ENCODE measurements at places on chromosomes 2 and 18.

DNA sequence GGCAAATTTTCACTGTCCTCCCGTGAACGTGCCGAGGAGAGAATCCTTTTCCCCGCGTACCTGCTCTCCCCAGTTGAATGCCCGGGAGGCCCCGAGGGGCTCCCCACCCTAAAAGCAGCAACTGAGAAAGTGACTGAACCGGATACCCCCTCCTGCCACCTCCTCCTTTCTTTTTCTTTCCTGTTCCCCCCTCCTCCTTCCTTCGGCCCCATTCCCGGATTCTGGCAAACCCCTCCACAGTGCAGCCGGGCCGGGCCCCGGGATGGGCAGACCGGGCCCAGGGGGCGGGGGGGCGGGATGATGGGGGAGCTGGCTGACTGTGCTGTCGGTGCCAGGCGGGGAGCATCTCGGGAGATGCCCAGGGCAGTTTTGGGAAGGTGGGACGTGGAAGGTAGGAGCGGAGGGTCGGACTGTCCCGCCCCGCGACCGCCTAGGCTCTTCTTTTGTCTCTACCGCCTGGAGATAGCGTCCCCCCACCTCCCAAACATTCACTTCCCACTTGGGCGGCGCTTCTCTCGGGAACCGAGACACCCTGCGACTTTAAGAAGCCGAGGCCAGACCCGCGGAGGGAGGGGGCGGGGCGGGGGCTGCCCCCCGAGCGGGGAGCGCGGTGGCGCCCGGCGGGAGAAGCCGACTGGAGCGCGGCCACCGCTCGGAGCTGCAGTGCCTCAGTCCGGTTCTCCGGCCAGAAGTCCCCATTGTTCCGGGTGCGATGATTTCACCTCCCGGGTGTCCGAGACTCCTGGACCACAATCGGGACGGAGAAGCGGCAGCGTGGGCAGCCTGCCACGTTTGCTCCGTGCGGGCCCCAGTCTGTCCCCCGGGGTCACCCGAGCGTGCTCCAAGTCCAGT is 8.2 kb downstream of the DLX2 start:
- DNase-seq = no peak

GRCh38 chr18:22816266-22817176 is 116.6 kb upstream of the RBBP8 start:
- DNase-seq = no peak

DNA sequence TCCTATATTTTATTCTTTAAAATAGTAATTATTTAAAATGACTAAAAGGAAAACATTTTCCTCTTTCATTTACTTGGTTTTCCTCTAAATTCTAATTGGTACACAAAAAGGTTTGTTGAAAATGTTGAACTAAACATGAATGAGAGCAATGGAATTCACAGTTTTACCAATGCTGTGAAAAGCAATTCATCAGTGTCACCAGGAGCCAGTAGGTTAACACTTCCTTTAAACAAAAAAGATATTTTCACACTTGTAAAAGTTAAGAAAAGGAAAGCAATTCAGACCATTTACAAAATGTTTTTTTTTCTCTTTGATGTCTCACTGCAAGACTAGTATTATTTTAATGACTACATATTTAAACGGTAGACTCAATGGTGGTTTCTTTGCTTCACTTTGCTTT is 341.6 kb downstream of the RIT2 start:
- DNase-seq = no peak

- DNase-seq = no peak
Observed at GRCh38 chr2:228675091-228675490, 493.6 kb upstream of the SPHKAP start.

DNA sequence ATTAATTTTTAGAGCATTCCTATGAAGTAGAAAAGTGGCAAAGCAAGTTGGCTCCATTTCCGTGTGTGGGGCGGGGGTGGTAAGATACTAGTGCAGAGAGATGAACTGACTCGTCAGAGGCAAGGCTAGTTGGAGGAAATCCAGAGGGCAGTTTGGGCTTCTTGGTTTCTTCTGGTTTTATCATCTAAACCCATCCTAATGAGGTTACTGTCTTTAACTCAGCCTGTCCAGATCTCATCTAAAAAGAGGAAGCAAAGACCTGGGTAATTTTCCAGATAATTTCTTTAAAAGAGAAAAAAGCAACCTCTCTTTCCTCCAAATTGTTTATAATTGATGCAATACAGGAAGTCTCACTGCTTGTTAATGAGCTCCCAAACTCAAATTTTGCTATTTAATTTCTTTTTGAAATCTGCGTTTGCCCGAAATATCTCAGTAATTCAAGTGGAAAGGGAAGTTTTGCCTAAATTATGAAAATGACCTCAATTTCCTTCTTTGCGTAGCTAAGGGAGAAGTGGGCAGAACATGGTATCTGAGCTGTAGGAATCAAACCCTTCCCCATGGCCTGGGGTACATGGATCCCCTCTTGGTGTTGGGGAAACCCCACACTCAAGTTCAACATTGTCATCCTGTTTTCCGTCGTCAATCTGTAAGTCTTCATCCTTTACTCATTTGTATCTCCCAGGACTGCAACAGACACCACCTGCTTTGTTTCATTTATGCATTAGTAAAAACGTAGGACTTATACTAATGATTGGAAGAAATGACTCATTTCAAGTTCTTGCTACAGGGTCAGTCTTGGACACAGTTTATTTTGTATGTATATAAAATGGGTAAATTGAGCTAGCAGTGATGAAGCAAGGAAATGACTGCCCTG is 89.1 kb upstream of the KLF7 start:
- no peak for DNase-seq

GRCh38 chr18:42137693-42138375 is 182.8 kb downstream of the PIK3C3 start:
- no peak for DNase-seq

DNA sequence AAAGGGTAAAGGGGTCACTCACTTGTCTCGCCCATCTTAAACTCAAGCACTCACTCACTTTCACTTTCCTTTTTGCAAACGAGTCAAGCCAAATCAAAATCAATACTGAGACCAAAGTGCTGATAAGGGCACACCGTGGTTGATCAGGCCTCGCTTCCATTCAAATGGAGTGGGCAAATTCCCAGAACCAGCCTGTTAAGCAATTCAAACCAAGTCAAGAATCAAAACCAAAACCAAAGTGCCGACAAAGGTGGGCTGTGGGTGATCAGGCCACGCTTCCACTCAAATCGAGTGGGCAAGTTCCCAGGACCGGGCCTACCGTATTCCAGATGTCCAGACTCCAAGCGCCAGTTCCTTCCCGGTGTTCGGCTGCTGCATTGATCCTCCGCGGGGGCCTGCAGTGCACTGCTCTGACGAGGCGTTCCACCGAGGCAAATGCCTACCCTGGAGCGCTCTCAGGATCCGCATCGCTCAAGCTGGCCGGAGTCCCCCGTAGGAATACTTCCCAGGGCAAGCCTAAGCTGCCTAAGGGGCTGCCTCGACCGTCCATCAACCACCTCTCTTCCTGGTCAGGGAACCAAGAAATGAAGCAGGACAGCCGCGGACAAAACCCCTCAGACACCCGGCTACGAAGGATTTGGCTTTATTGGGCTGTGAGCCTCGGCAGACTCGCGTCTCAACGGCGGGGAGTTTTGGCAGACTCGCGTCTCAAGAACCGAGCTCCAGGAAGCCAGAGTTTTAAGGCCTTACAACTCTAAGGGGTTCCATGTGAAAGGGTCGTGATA is 89.9 kb upstream of the SLC1A4 start:
- no peak for DNase-seq

DNA sequence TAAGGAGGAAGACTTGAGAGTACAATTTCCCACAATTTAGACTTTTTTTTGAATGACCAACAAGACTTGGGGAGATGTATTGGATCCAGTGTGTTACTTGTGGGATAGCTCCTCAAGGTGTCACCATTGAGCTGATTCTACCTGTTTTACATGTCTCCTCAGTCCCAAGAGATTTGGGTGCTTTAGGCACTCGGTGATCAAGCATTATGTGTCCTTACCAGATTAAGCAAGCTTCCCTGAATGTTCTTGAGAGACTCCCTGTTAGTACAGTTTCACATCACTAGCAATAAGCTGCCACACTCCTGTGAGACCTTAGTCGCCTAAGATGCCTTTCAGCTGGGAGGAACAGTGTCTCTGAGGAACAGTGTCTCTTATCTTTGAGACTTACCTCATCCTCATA is 384.3 kb upstream of the SYT4 start:
- DNase-seq = no peak

DNA sequence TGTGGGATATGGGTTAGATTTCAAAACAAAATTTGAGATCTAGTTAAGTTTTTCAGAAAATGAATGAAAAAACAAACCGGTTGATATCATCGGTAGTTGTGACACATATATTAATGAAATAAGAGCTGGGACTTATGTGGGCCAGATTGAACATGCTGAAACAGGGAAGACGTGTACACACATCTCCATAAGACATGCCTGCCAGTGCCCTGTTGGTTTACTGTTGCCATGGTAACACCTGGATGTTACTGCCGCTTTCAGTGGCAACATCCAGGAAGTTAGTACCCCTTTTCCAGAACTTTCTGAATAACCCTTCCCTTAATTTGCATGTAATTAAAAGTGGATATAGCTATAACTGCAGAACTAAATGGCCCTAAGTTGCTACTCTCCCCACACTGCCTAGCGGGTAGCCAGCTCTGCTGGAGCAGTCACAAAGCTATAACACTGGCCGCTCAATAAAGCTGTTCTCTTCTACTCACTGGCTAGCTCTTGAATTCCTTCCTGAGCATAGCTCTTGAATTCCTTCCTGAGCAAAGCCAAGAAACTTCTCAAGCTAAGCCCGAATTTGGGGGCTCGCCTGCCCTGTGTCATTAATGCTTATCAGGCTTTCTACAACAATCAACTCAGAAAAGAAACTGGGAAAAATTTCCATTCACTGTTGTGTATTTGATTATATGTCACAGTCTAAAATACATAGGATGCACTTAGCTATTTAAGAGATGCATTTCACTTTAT is 776.3 kb upstream of the CDH7 start:
- no peak for DNase-seq

GRCh38 chr18:4851301-4851976 is 345.6 kb downstream of the AKAIN1 start:
- no peak for DNase-seq

- no peak for DNase-seq
Observed at GRCh38 chr2:235439959-235440662, 53.7 kb upstream of the AGAP1 start.

DNA sequence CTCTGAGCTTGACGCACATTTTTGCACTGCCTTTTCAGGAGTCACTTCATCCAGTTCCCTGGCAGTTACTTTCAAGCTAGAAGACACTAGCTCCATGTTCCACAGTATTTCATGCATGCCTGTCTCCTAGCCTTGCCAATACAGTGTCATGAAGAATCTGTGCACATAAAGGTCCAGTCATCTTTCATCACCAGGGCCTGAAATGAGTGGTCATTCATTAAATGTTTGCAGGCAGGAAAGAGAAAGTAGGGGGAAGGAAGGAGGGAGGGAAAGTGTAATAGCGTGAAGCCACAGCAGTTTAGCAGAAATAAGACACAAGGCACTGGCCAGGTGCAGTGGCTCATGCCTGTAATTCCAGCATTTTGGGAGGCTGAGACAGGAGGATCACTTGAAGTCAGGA is 92.4 kb upstream of the COPS8 start:
- no peak for DNase-seq

DNA sequence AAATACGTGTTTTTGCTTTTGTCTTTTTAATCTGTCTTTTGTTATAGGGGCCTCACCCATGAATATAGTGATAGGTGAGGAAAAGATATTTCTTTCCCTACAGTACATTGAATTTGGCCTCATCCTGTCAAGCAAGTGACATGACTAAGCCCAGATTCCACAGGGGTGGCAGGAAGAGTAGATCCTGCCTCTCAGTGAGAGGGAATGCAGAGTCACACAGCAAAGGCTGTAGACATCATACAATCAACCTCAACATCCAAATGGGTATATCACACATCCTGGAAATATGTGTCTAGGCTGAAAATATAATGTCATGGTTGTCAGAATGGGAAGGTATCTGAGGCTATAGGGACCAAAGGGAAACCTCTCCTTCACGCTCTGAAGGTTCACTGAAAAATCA is 269.6 kb downstream of the CDH20 start:
- DNase-seq = no peak

DNA sequence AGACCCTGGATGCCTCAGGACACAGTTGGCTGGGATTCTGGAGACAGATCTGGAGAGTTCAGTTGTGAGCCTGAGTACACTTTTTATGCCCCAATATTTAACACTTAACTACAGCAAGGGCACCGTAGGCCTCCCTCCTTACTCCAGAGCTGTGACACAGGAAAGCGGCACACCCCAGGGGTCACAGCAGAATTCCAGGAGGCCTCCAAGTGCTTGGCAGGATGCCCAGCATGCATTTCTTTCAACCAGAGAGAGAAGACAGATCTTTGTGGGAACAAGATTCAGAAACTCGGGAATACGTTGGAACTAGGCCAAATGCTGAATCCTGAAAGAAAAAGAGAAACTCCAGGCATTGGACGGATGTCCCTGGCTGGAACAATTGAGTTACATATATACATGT is 199.2 kb upstream of the NT5C1B start:
- no peak for DNase-seq

DNA sequence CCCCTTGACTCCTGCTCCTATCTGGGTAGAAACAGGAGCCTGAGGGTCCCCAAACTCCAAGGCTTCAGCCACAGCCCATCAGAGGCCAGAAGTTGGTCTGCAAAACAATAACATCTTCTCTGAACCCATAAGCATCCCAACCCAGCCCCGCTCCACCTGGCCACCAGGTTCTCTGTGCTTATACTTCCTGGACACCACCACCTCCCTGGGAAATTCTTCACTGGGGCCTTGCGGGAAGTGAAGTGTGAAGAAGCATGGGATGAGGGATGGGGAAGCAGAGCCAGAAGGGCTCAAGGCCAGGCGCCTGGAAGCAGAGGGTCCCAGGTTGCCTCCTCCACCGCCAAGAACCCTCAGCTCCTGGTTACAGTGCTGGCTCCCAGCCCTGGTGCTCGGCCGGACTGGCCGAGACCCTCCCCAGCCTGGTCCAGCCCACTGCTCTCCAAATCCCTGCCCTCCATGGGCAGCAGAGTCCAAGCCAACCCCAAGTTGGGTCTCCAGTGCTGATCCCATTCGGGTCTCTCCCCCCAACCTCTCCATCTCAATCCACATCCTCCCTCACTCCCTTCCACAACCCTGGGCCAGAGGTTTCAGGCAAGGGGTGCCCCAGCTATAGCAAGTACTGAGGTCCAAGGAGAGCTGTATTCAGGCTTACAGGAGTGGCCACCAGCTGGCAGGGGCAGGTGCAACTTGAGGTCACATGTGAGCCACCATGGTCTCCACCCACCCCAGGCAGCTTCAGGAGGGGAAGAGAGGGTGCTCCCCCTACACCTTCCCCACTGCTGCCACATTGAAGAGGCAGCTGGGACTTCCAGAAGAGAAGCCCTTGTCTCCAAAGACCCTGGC is 60.7 kb downstream of the TNS1 start:
- DNase-seq = no peak

DNA sequence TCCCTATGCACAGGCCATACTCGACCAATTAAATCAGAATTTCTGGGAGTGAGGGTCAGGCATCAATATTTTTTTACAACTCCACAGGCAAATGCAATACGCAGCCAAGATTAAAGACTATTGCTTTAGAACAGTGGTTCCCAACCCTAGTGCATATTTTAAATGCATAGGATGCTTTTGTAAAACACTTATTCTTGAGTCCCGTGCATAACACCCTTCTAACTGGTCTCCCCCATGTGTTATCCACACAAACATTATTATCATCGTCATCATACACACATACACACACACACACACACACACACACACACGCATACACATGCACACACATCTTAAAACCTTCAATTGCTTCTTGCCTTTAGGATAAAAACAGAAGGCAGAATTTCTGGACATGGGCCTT is 145.0 kb upstream of the PELI1 start:
- no peak for DNase-seq
